Omental fat pad (tissue), 4 donors: ENCODE measurements at places on chromosomes 5 and 9. TPM values are rescaled to one million over a fixed set of nuclear protein-coding genes. Genes with fewer than 3 reads are reported as not detected.

DNA sequence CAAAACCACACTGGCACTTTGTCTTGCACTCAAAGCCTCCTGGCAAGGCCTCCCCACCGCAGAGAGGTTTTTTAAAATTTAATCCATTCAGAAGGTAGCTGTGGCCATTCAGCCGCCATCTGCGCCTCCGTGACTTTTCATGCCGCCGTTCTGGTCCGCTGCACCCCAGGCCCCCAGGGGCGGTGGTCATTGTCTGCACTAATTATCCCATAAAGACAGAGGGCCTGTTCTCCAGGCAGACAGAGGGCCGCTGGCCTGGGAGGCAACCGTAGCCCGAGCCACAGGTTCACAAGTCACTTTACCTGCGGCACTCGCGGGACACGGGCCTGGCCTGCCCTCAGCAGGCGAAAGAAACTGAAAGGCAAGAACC, 49.4 kb downstream of the EXD3 start:
- DNase-seq, result no peak

DNA sequence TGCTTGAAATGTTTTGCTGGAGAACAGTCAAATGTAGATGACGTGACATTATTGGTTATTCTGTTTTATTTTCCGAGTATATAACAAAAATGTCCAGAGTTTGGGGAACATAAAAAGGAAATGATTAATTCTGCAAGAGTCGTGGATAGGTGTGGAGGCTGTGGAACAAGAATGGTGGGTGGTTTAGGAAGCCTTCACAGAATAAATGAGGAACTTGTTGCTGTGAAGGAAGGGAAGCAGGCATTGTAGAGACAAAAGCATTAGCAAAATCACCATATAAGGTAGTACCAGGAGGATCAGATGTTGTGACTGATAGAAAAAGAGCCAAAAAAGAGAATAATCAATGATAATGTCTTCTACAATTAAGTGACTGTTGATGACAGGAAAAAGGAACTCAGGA, 66.2 kb upstream of the CNTLN start:
- DNase-seq, result no peak

DNA sequence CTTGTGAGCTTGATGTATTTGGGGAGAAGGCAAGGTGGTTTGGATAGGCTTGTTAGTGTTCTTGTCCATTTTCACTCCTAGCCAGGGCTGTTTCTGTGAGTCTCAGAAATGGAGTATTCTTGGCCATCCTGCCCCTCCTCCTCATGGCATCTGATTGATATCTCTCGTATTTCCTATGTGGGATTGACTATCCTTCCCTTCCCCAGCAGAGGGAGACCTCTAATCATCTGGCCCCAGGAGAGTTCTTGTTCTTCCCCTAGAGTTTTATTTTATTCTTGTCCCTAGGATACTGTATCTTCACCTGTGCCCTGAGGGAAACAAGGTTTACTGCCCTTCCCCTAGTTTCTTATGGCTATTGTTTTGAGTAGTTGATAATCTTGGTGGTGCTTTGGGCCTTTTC, 114.4 kb downstream of the VPS13A start:
- no peak for DNase-seq

The LURAP1L gene
- 7.6 TPM for total RNA-seq

DNA sequence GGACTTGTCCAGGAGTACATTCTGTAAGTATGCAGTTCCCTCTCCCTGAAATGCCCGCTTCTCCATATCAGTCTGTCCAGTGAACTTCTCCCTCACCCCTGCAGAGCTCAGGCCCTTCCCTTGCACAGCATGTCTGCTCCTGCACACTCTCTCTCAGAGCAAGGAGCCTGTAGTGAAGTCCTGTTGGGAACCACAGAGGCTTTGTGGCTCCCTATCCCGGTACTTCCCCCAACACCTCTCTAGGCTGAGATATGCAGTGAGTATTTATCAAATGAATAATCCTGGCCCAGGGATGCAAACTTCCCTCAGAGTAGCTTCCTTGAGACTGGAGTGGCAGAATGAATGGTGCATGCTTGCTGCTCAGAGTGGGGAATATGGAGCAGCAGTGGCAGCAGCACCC, 48.8 kb downstream of the POC5 start:
- no peak for DNase-seq

The ABLIM3 gene
- 151 TPM for total RNA-seq

The NEUROG1 gene
- not detected for total RNA-seq

The LCN1 gene
- not detected for total RNA-seq

GRCh38 chr9:18866121-18866831, 166.7 kb downstream of the SAXO1 start:
- no peak for DNase-seq

GRCh38 chr5:137401946-137402345, 97.2 kb downstream of the SPOCK1 start:
- no peak for DNase-seq

DNA sequence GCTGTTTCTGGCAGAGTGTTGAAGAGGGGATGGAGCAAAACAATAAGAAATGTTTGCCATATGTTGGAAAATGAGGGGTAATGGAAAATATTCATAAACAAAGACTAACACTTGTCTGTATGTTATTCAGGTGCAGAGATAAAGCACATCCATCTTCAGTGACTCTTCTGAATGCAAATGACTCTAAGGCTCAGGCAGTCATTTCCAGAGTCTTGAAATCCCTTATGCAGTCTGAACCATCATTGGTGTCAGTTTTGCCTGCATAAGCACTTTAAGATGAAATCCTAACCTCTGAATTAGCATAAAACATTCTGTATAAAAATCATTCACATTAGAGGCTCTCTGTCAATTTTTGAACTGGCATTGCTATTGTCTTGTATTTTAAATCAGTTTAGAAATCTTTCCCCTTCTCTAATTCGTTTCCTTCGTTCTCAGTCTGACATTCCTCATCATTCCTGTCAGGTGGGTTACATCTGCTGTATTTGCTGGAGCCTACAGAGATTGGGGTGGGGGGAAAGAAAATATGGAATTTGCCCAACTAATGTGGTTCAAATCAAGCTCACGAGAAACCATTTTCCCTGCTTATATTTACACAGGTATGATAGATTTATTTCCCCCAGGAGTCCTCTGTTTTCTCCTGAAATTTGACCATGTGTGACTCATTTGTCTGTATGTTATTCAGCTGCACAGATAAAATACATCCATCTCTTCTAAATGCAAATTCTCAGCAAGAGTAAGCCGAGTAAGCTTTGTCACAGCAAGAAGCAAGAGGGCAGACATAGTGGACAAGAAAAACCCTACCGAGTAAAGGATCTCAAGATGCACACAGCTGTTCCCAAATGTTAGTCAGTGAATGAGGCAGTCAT, 31.6 kb downstream of the ENC1 start:
- DNase-seq, result no peak

DNA sequence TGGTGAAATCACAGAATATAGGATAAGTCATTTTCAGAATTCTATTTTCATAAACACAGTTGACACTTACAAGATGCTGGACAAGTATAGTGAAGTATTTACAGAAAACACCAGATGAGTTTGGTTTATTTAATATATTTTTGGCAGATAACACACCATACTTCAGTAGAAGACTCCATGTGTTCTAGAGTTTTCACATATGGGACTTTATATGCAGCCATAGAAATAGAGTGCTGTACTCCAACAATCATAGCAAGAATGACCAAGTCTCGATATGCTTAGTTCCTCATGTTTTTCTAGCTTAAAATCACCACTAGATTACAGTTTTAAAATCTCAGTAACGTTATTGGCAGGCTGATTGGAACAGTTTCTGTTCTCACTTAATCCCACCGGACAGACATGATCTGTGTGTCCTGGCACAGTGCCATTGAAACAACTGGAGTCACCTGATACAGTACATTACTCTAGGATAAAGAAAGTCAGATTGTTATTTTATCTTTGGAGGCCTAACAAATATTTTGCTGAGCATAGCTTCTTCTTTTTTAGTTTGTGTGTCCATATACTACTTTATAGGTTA, 45.8 kb upstream of the ERBIN start:
- no peak for DNase-seq

The AGXT2 gene
- total RNA-seq, result not detected

DNA sequence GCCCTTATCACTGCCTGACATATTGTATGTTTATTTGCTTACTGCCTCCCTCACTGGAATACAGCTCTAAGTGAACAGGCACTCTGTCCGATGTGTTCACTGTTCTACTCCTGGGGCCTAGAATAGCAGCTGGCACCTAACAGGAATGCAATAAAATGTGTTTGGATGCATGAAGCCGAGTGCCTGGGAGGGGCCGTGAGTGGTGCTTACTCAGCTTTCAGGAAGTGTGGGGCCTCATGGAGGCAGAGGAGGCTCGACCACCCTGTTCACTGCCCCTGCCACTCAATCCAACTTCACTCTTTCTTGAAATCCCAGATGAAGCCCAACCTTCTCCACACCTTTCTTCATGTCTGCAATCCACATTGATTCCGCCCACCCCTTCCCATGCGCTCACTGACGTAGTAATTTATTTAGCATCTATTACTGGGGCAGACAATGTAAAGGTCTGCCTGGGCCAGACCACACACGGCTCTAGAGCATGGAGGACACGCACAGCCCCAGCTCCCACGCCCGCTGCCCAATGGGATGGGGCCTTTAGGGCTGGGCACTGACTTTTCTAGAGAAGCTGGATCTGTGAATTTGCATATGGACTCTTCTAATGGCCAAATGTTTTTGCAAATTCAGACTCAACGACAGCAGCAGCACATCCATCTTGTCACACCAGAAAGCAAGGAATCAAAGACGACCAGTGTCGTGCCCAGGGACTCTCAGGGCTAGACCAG, 21.3 kb downstream of the TBC1D9B start:
- no peak for DNase-seq

The RAD1 gene
- total RNA-seq, result 19.1 TPM

DNA sequence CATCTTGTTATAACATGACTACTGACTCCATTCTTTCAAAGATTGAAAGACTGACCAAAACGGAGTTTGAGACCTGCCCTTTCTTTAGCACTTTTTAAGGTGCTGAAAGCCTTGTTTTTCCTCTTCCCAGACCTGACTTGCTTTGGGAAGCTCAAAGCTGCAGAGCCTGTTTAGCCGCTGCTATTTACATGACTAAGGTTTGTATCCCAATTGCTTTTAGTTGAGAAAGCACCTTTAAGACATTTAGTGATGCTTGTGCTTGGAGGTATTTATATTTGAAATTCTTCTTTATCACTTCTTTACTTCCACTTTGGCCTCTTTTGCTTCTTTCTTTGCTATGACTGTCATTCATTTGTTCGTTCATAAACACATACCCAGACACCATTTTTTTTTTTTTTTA, 182.6 kb upstream of the ELL2 start:
- no peak for DNase-seq

- no peak for DNase-seq
Measured at GRCh38 chr9:536597-537511, 304.6 kb upstream of the DMRT1 start.

The PAPPA gene
- 9.6 TPM for total RNA-seq

DNA sequence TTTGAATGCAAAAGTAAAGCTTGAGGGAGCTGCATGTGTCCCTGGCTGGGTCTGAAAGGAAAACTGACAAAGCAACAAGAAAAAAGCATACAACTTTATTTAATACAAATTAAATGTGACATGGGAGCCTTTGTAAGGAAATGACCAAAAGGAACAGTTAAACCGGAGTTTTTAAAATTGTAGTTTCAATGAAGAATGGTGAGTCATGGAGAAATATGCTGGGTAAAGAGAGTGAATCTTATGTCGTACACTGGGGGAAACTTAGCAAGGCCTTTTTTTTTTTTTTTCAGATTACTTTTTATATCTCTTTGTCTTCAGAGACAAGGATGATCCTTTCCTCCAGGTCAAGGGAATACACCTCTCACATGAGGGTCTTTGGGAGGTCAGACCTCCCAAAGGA, 50.1 kb upstream of the FBXL17 start:
- no peak for DNase-seq

The INSYN2B gene
- 3.9 TPM for total RNA-seq

DNA sequence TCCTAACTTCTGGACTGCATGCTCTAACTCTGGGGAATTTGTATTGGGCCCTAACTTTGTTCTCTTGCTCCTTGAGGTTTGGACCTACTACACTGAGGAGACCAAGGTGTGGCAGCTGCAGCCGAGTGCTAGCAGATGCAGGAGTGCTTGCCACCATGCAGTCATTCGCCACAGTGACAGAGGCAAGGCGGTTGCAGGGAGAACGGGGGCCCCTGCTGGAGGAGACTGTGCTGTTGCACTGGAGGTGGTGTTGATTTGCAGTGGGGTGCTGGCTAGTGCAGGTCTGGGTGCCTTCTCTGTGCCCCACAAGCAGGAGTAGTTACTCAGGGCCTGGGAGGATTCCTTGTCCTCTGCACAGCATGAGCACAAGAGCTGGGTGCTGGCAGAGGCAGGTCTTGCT, 22.4 kb upstream of the DIRAS2 start:
- no peak for DNase-seq

- DNase-seq, result no peak
Measured at GRCh38 chr5:96228408-96228807, 204.6 kb downstream of the PCSK1 start.

DNA sequence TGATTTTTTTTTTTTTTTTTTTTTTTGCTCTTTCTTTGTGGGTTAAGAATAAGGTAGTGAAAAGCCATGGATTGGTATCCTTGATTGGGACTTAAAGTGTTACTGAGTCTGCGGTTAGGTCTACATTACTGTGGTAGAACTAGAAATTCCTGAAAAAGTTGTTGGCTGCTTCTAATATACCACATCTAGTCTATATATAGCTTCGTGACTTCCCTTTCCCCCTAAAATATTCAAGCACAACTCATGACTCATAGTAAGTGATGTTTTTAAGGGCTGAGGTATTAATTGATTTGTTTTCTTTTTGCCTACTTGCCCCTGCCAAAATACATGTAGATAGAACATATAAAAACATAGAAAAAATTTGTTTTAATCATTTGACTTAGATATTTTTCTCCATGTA, 247.6 kb downstream of the TMEM232 start:
- no peak for DNase-seq

DNA sequence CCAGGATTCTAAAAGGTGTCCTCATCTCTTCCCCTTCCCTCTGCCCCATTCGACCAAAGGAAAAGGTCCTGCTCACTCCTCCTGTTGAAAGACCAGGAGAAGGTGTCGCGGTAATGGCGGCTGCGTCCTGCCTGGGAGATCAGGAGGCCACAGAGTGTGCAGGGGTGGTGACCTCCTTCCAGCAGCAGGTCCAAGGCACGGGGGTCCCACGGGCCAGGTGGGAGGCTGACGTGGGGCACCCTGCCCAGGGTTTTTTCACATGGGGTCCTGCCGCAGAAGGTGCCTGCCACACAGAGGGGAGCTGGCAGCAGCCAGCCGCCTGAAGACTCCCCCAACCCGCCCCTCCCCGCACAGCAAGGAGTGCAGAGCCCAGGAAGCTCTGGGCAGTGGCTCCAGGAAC, 22.2 kb upstream of the ADAMTS2 start:
- no peak for DNase-seq

DNA sequence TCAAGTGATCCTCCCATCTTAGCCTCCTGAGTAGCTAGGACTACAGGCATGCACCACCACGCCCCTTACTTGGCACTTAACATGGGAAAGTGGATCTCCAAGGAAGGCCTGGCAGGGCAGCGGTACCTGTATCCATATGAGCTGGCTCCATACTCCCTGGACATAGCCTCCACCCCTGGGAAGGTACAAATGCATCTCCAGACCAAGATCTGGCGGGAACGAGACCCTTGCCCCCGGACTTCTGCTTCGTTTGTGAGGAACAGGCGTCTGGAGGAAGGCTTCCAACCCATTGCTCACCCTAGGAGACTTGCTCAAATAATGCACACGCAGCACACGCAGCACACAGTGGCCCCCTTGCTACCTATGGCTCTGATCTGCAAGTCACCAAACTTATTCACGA, 55.2 kb downstream of the CRB2 start:
- DNase-seq, result no peak

The PFN3 gene
- not detected for total RNA-seq

The MAP1B gene
- 603 TPM for total RNA-seq
